Cerebellum (tissue), 4 donors: ENCODE measurements at places on chromosomes 4 and X.

- no peak for DNase-seq
Measured at GRCh38 chrX:154350429-154351182, 23.8 kb downstream of the FLNA start.

DNA sequence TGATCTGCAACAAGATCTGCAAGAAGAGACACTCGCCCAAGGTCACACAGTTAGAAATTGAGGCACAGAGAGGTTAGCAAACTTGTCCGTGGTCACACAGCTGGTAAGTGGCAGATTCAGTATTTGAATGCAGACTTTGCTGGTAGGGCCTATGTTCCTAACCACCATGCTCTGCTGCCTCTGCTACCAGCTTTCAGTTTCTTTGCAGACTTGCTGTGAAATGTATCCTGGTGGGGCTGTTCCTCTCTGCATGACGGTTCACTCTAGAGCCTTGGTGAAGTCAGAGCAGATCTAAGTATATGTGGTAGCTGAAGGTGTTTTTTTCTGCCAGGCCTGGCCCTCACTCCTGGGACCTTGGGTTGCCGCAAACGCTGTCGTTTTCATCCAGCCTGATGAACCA, 87.1 kb downstream of the BEND2 start:
- DNase-seq: no peak

DNA sequence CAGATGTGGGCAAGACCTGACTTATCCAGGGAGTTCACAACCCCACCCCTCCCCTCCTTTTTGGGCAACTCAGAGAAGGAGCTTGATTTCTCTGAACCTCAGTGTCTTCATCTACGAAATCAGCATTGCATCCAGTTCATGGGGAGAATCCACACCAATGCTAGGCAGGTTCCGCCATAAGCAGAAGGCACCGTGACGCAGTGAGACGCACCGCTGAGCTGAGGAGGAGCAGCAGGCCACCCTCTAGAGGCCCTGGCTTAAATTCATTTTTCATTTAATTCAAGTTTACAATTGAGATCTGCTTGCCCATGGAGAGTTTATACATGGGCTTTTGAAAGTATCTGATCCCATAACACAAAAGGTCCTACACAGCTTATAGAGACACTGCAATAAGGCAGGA, 55.7 kb downstream of the CPZ start:
- no peak for DNase-seq

DNA sequence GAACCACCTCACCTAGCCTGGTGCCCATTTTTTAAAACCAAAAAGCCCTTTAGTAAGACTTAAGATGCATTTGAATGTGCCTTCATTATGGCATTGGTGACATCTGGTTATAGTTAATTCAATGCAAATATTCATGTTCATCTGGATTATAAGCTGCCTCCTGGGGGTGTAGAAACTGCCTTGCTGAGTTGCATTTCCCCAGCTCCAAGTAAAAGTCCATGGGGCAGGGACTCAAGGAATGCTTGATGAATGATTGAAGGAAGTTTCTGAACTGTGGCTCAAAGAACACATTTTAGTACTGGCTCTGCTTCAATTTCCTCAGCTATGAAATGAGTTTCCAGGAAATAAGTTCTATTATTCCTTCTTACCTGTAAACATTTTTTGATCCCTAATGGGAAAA, 18.5 kb upstream of the RBM47 start:
- no peak for DNase-seq

- DNase-seq: no peak
Measured at GRCh38 chr4:98030059-98030458, 113.2 kb downstream of the STPG2 start.
